ENCODE measurements at places on chromosomes 7 and 10. TPM values are rescaled to one million over a fixed set of nuclear protein-coding genes. Genes with fewer than 3 reads are reported as not detected.
A peak's percentile ranks its signal among the peaks of the same experiment; 100 is the strongest.

Gene ADAM22
- total RNA-seq: 12.4 TPM

Gene HERC4
- total RNA-seq: 41.3 TPM

- no peak for DNase-seq
Measured at GRCh38 chr10:47287805-47288204, 12.2 kb upstream of the GDF10 start.

GRCh38 chr7:81769891-81770727, at the start of gene HGF:
TSS of gene HGF (minus strand) at chr7:81770047. CDS start at chr7:81769971, 76 bp downstream.
- peak; percentile 23 for DNase-seq

- DNase-seq: no peak
Measured at GRCh38 chr7:30116771-30117170, 18.0 kb upstream of the MTURN start.

GRCh38 chr7:34373940-34374339, 284.1 kb upstream of the NPSR1 start:
- no peak for DNase-seq

Measured in WTC11 (cell line).